ENCODE measurements at places on chromosomes 12 and 14.

DNA sequence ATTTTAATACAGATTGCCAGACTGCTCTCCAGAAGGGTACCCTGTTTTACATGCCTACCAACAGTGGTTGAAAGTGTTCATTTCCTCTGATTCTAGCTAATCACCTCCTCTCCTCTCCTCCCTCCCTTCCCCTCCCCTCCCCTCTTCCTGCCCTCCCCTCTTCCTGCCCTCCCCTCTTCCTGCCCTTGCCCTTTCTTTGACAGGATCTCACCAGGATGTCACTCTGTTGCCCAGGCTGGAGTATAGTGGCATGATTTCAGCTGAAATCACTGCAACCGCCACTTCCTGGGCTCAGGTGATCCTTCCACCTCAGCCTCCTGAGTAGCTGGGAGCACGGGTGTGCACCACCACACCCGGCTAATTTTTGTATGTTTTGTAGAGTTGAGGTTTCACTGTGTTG is 24.7 kb downstream of the APAF1 start:
- DNase-seq: no peak

DNA sequence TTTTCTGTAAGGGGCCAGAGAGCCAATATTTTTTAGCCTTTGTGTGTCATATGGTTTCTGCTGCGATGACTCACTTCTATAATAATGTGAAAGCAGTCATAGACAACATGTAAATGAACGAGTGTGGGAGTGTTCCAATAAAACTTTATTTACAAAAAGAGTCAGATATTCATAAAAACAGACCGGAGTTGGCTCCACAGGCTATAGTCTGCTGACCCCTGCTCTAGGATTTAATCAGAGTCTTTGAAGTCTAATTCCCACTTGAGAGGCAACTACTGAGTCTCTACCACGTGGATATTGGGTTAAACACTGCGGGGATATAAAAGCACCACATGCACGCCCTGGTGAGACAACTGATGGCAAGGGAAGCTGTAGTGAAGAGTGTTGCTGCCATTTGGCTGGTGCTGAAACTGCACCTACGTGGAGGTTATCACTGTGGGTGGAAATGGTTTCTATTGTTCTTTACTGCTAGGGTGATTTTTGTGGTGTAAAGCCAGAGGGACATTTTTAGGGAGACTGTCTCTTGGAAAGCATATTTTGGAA is 3.6 kb upstream of the NINJ2 start:
- no peak for DNase-seq

GRCh38 chr14:35285168-35286002 is 6.8 kb upstream of the PSMA6 start:
- DNase-seq: no peak

DNA sequence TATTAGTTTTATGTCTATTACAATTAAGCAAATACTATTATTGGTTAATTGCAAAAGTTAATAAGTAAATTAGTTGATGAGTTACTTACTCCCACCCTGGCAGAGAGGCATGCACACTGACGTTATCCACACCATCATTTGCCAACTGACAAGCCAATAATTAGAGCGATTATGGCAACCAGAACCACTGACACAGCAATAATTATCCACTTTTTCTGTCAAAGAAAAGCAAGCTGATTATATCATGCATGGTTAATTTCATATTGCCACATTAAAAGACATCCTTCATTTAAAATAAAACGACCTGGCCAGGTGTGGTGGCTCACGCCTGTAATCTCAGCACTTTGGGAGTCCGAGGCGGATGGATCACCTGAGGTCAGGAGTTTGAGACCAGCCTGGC is 43.1 kb downstream of the STX2 start:
- DNase-seq: no peak

DNA sequence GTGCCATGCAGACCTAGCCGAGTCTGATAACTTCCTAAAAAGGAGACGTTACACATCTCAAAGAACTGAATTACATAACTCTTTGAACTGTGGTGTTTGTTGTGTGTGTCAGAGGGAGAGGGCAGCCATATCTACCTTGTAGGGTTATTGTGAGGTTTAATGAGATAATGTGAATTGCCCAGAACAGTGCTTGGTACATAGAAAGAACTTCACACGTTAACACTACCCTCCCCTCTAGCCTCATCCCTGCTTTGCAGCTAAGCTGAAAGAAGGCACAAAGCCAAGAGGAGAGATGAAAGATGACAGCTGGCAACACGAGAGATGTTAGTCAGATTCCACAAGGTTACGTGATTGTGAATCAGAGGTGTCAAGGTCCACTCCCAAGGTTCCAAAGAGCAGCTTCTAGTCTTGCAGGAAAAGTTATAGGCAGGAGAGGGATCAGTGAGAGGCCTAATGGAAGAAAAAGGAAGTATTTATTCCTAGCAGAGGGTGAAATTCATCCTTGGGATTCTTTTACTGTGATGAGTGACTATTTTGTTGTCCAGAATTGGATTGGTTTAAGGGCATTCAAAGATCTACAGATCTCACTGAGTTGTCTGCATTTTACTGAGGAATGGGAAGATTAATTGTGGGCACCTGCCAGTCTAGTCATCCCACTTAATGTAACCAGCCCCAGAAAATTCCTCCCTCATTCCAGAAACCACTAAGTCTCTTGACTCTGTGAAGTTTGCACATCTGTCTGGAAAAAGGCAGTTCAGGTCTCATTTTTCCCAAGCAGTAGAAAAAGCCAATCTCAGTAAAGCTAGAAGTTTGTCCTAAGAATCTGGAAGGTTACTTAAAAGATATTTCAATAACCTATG is 25.9 kb upstream of the WNK1 start:
- no peak for DNase-seq
